ENCODE measurements at places on chromosomes 4 and X.

GRCh38 chrX:34873500-34874225 is 68.9 kb upstream of the FAM47B start:
- DNase-seq = no peak

- DNase-seq = no peak
These were observed 23.3 kb downstream of the TLR8 start for GRCh38 chrX:12929701-12930100.

DNA sequence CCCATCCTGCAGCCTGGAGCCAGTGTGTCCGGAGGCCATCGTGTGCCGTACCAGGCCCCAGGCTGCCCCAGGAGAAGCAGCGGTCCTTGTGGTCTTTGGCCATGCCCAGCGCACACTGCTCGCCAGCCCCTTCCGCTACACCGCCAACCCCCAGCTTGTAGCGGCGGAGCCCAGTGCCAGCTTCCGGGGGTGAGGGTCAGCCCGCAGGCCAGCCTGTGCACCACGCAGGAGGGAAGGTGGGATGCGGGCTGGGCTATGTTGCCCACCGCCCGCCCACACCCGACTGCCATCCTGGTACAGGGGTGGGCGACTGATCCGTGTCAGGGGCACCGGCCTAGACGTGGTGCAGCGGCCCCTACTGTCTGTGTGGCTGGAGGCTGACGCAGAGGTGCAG is 7.6 kb upstream of the SRPK3 start:
- no peak for DNase-seq

DNA sequence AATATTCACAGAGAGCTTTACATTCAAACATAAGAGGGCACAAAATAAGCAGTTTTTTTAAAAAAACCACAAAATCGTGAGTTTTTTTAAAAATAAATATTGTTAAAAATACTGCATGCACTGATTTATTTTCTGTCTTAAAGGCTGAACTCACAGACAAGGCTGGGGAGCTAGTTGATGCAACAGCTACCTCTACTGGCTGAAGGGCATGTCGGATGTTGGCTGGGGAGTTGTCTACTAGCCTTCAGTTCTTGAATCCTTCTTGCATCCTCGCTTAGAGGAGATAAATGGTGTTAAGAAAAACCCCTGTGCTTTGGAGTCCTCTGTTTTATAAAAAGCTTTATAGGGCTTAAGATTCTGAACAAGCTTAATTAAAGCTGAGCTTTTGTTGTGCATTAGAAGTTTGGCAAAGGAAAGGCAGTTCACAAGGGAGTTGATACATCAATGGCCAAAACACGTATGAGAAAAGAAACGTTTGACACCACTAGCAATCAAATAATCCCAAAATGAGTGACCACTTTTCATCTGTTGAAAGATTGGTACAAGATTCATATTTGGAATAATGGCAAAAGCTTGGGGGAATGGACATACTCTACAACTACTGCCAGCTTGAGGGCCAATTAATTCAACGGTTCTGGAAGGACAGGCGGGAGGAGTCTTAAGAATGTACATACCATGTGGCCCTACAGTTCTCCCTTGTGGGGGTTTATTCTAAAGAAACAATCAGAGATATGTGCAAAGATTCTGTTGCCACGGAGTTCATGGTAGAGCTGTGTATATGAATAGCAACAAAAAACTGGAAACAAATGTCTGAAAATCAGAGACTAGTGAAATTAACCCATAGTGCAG is 94.7 kb downstream of the SEL1L3 start:
- DNase-seq = peak; percentile 83

DNA sequence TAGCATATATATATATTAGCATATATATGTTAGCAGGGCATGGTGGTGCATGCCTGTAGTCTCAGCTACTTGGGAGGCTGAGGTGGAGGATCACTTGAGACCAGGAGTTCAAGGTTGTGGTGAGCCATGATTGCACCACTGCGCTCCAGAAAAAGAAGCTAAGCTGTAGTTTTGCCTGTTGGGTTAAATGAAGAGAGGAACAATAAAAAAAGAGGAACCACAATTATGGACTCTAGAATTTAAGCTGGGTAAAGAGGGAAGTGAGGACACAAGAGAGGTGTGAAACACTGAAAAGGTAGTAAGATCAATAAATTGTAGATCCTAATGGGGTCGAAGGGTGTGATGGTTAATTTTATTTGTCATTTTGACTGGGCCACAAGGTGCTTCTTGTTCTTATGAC is 40.5 kb upstream of the HSD17B10 start:
- DNase-seq = no peak

GRCh38 chrX:15644560-15644872 is 20.1 kb downstream of the CLTRN start:
- DNase-seq = no peak

- no peak for DNase-seq
These were observed 72.0 kb upstream of the MSX1 start for GRCh38 chr4:4787421-4787820.

DNA sequence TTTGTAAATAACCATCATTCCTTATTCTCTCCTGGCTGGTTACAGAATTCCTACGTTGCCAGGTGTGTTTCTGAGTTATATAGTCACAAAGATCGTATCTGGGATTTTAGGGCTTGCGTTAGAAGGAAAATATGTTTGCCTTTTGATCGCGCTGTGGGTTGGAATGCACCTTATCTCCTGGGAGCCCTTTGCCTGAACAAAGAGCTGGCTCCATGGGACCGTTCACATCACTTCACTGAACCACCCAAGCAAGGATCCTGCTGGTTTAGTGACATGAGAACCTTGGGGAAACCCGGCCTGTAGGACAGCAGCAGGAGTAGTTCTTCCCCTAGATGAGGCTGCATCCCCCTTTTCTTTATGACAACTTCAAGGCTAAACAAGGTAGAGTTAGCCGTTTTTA is 51.6 kb downstream of the RS1 start:
- no peak for DNase-seq

GRCh38 chr4:183469936-183470335 is 25.5 kb downstream of the CDKN2AIP start:
- DNase-seq = no peak
